ENCODE measurements at places on chromosomes 4 and X.

DNA sequence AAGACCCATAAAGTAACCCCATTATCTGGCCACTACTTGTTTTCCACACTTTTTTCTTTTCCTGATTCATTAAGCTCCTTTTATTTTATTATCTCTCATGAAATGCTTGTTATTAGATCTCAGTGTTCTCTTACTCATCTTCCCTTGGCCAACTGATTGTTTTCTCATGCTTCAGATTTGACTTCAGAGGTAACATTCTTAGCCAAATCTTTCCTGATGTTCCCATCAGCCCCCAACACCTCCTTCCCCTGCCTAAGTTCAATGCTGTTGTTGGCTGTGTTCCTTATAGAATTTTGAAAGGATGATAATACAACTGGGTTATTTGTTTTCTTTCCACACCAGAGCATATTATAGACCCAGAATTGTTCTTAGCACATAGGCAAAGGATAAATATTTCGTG lies 75.6 kb downstream of the BMPR1B start:
- DNase-seq: no peak

GRCh38 chr4:10320130-10320529 lies 137.1 kb downstream of the ZNF518B start:
- no peak for DNase-seq

DNA sequence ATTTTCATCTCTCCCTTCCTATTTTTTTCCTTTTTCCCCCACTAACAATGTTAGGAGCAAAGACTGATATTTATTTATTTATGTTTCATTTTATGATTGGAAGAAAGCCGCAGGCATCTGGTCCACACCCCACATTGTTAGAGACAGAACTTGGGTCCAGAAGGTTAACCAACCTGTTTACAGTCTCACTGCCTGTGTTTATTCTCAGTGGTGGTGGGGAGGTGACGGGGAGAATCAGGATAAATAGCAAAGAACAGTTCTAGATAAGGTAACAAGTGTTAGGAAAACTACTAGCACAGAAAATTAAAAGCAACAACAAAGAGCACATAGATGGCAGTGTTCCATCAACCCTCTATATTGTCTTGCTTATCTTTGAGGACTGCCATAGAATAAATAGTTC lies 301.7 kb upstream of the DIPK2B start:
- no peak for DNase-seq

DNA sequence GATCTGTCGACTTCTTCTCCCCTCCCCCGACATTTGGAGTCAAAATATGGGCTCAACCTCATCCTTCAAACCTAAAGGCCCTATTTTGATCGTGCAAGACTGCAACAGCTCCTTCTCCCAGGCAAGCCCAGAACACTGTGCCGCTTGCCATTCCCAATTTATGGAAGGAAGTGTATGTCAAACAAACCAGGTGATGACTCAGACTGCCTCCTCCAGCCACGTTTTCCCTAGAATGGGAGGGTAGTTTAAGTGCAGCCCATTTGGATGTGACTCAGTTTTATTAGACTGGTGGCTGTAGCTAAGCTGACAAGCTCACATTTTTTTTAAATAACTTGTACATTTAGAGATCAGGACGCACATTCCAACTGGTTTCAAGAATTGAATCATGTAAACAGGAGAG lies 570.4 kb upstream of the DIPK2B start:
- peak; percentile 96 for DNase-seq

DNA sequence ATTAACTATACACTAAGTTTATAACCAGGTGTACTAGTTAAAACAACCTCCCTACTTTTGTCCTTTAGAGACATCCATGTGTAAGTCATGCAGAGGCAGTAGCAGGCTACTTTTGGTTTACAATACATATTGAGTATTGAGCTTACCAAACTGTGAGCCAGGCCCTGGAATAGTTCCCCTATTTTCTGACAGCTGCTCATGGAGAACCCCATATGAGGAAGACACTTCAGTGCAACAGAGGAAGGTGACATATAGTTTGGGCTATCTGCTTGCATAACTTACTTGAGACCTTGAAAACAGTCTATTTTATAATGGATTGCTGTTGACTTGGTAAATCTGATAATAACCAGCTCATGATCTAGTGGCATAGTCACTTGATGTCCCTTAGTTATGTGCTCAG lies 190.5 kb downstream of the SH3BGRL start:
- no peak for DNase-seq

DNA sequence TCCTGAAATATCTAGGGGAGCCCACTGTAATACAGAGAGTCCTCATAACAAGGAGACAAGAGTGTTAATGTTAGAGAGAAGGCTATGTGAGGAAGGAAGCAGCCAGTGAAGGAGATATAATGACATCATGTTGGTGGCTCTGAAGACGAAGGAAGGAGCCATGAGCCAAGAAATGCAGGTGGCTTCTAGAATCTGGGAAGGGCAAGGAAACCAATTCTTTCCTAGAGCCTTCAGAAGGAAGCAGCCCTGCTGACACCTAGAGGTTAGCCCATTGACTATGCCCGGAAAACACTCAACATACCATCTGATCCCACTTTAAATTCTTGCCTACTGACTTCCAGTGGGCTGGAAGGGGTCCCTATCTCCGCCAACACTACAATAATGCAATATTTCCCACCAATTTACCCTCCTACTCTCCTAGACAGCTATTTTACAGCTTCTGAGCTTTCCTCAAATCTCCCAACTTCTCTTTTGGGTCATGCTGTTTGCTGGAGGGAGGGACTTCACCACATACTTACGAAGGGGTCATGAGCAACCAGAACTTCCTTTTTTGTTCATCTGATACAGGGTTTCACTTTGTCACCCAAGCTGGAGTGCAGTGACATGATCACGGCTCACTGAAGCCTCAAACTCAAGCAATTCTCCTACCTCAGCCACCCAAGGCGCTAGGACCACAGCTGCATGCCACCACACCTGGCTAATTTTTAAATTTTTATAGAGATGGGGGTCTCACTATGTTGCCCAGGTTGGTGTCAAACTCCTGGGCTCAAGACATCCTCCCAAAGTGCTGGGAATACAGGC lies 25.2 kb upstream of the G3BP2 start:
- no peak for DNase-seq

- peak; percentile 55 for DNase-seq
Measured at GRCh38 chrX:11665168-11666111, at the start of gene ARHGAP6. Gene ARHGAP6, minus strand, starts transcription at chrX:11665920. Its CDS starts 1,092 bp downstream, at chrX:11664828.

GRCh38 chr4:80172203-80172602 lies 25.1 kb upstream of the PRDM8 start:
- DNase-seq: no peak

GRCh38 chrX:7028246-7028645 lies 119.3 kb upstream of the STS start:
- DNase-seq: no peak

- DNase-seq: peak; percentile 73
Measured at GRCh38 chrX:107731831-107732502, 43.6 kb downstream of the TSC22D3 start.

- DNase-seq: no peak
Measured at GRCh38 chr4:56271131-56271530, 116.2 kb downstream of the AASDH start.

- DNase-seq: peak; percentile 29
Measured at GRCh38 chrX:148298737-148299136, 201.7 kb upstream of the AFF2 start.

GRCh38 chr4:140289486-140289885 lies 84.0 kb upstream of the SCOC start:
- DNase-seq: no peak

DNA sequence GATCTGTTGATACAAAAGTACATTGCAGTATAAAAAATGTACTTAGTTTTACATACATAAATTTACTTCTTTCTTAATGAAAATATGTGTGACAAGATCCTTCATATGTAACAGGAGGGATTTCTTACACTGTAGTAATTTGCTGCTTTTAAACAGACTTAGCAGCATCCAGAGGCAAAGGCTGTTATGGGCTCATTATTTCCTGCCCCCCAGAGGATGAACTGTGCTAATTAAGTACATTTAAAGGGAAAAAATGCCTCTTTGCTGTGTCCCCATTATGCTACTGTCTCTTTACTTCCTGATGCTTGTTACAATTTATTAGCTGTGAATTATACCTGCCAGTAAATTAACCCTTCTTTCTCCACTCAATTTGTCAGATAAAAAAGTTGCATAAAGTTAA lies 47.1 kb downstream of the NDST3 start:
- DNase-seq: no peak

DNA sequence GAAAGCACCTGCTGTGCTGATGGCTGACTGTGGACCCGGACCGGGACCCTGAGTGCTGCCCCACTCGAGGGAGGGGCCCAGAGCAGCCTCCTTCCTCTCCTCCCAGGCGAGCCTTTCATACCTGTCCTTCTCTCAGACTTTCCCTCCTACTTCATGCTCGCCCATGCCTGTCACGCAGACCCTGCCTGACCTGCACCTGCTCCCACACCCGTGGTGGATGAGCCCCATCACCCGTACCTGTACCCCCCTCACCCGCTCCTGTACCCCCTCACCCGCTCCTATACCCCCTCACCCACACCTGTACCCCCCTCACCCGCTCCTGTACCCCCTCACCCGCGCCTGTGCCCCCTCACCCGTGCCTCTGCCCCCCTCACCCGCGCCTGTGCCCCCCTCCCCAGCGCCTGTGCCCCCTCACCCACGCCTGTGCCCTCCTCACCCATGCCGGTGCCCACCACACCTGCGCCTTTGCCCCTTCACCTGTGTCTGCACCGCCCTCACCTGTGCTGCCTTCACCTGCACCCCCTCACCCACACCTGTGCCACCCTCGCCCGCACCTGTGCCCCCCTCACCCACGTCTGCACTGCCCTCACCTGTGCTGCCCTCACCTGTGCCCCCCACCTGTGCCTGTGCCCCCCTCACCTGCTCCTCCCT lies 5.8 kb downstream of the MAEA start:
- no peak for DNase-seq

DNA sequence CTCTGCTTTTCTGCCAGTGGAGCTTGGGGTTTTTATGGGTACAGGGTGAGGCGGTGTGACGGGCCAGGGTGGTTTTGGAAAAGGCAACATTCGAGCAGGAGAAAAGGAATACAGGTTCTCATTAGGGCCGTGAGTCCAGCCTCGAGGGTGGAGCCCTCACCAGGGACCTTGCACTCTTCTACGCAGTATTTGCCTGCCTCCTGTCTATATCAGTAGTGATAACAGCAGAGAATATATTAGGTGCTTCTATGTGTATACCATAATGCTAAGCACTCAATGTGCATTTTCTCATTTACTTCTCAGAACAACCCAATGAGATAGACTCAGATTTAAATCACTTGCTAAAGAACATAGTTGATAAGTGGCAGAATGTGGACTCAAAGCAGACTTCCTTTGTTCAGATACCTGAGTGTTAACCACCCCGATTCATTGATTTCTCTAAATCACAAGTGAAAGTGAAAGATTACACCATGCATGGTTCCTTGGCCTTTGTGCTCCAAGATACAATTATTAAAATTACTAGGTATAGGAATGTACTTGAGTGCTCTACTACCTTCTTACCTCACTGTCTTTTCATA lies 403.9 kb downstream of the PCDH7 start:
- no peak for DNase-seq

DNA sequence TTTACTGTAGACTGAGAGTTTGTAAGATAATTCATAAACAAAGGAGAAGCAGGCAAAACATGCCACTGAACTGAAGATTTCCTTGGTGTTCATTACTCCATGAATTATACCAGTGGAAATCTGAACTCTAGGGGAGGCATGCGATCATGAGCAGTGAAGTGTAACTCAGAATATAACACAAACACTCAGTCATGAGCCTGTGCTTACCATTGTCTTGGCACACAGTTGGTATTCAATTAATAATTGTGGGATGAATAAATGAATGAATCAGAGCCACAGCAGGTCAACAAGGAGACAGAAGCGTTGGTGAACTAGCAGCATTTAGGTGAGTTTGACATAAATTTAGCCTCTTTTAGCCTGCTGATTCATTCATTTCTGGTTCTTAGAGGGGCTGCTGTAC lies 263.5 kb upstream of the DKK2 start:
- peak; percentile 46 for DNase-seq

DNA sequence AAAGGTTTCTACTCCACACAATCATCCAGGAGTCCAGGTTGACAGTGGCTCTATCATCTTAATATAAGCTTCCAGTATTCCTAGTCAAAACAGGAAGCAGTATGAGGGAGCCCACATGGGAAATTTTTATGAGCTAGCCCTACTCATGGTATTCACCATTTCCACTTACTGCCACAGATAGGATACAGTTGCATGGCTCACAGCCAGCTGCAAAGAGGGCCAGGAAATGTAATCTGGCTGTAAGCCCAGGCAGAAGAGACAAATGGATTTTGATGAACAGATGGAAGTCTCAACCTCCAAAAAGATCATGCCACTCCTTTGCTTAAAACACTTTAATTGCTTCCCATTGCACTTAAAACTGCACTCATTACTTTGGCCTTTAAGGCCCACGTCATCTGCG lies 150.6 kb downstream of the ADAMTS3 start:
- DNase-seq: peak; percentile 82

DNA sequence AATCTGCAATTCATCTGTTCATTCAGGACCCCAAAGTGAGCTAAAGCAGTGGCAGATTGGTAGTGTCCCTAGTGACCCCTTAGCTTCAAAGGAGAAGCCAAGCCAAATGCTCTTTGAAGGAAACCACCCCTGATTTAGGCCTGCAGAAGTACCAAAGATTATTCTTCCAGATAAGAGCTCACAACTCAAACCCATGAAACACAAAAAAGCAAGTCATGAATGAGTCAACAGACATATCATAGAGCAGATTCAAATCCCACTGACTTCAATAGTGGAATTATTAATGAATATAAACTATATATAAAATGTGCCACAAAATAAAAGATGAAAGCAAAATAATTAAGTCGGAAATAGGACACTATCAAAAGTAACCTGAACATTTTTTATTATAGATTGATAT lies 197.6 kb downstream of the SCFD2 start:
- DNase-seq: no peak

- peak; percentile 38 for DNase-seq
Measured at GRCh38 chrX:70030301-70030767, 19.4 kb downstream of the AWAT2 start.

- peak; percentile 39 for DNase-seq
Measured at GRCh38 chr4:3257556-3258482, 8.9 kb downstream of the MSANTD1 start.

- no peak for DNase-seq
Measured at GRCh38 chrX:16162391-16162790, 4.9 kb upstream of the MAGEB17 start.

- DNase-seq: peak; percentile 5
Measured at GRCh38 chrX:139738581-139738980, 30.6 kb upstream of the MCF2 start.

DNA sequence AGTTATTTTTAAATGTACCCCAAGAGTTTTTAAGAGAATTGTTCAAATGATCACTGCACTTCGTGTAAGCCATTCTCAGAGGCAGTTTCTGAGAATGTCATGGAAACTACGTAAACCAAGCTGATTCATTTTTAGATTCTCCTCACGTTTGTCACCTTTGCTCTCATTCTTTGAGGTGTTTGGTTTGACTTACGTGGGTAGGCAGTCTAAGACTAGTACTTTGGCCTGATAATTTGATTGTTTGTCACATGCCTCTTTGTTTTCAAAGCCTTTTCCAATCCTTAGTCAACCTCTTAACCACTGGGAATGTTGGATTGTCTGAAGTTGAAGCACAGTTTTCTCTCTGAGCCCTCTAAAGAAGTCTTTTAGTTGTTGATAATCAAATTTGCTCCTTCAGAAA lies 10.5 kb downstream of the SEPTIN11 start:
- DNase-seq: no peak

Measured in fibroblast of skin of abdomen (primary cell).